Fibroblast of pulmonary artery (primary cell): ENCODE measurements at places on chromosomes 2 and 18.

DNA sequence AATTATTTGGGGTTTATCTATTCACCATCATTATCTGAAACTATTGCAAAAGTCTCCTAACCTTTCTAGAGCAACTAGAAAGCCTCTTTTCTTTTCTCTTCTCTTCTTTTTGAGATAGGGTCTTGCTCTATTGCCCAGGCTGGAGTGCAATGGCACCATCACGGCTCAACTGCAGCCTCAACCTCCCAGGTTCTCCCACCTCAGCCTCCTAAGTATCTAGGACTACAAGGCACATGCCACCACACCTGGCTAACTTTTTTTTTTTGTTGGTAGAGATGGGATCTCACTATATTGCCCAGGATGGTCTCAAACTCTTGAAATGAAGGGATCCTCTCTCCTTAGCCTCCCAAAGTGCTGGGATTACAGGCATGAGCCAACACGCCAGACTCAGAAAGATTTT lies 24.5 kb upstream of the XPO1 start:
- DNase-seq, result no peak

DNA sequence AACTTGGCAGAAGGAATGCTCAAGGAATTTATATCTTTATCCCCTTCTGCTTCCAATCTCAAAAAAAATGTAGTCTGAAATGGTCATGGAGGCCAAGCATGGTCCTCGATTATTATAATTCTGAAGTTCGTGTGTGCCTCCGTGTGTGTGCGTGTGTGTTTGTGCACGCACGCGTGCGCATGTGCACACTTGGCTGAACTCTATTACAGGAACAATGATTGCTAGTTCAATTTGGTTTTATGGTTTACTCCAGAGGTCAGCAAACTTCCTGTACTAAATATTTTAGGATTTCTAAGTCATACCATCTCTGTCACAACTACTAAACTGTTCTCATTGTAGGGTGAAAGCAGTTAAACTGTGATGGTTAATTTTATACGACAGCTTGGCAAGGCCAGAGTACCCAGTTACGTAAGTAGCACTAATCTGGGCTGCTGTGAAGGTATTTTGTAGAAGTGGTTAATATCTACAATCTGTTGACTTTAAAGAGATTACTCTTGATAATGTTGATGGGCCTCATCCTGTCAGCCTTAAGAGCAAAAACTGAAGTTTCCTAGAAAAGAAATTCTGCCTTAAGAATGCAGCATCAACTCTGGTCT lies 5.8 kb upstream of the MARCHF7 start:
- DNase-seq, result peak; percentile 24

DNA sequence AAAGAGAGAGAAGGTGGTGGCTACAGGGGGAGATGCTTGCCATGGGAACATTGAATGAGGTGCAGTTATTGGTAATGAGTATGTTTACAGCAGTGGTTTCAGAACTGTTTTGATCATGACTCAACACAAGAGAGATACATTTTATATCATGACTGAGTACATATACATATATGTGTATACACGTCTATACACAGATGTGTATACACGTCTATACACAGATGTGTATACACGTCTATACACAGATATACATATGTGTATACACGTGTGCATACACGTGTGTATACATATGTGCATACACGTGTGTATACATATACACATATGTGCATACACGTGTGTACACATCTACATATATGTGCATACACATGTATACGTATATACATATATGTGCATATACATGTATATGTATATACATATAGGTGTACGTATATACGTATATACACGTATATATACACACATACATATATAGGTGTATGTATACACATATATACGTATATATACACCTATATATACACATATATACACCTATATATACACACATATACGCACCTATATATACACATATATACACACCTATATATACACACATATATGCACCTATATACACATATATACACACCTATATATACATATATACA lies 518.5 kb downstream of the TSN start:
- DNase-seq, result no peak

- DNase-seq, result peak; percentile 5
These were observed 472.6 kb upstream of the NETO1 start for GRCh38 chr18:73340135-73340977.

DNA sequence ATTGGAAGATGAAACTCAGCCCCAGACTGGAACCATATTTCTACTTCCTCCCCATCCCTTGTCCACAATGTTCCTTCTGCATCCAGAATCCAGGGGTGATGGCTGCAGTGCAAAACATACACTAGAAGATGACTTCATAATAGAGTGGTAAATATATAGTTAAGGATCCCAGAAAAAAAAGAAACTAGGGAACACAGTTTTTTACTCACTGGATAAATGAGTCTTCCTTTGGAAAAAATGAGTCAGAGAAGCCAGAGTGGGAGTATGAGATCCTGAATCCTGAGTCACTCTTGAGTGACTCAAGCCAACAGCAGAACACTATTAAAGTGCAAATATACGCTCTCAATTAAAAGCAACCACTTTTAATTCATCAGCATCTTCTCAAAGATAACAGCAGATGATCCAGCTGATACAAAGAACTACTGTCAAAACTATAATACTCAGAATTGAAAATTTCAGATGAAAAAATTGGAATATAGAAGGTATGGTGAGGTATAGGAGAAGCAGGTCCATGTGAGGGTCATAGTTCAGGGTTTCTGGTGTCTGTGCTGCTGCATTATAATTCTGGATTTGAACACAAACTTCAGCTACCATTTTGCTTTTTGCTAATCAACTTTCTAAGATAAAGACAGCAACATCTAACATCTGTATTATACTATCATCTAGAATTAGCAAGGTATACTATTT lies 987.2 kb upstream of the CDH2 start:
- peak; percentile 94 for DNase-seq

GRCh38 chr2:851078-851477 lies 99.6 kb upstream of the SNTG2 start:
- DNase-seq, result no peak

DNA sequence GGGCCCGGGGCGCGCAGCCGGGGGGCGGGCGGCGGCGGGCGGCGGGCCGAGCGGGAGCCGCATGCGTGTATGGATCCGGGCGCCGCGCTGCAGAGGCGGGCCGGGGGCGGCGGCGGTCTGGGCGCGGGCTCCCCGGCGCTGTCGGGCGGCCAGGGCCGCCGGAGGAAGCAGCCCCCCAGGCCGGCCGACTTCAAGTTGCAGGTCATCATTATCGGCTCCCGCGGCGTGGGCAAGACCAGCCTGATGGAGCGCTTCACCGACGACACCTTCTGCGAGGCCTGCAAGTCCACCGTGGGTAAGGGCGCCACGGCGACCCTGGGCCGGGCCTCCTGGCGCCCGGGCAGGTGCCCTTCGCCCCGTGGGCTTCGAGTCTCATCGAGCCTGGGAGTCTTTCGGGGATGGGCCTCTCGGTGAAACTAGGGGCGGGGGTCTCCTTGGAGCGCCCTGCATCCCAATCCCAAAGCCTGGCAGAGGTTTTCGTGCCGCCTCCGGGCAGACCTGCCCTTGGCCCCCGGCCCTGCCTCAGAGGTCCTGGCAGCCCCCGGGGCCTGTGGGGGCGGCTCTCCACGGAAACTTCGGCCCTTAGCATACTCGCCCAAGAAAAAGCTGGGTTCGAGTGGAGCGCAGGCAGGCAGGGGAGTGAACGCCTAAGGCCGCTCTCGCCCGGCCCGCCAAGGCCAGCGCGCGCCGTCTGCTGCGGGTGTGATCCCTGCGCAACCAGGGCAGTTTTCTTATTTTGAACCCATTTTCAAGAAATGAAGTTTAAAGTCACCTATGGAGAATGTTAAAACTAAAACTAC lies 622 bp downstream of the RAB12 start:
- no peak for DNase-seq

- peak; percentile 77 for DNase-seq
These were observed 1.2 kb downstream of the GPD2 start for GRCh38 chr2:156437272-156437930.
